Stimulated activated CD8-positive, alpha-beta memory T cell treated with anti-CD3 and anti-CD28 coated beads, Interleukin-7, amount 100 ng/mL, for 4 hours (primary cell): ENCODE measurements at places on chromosomes 6 and 20.

DNA sequence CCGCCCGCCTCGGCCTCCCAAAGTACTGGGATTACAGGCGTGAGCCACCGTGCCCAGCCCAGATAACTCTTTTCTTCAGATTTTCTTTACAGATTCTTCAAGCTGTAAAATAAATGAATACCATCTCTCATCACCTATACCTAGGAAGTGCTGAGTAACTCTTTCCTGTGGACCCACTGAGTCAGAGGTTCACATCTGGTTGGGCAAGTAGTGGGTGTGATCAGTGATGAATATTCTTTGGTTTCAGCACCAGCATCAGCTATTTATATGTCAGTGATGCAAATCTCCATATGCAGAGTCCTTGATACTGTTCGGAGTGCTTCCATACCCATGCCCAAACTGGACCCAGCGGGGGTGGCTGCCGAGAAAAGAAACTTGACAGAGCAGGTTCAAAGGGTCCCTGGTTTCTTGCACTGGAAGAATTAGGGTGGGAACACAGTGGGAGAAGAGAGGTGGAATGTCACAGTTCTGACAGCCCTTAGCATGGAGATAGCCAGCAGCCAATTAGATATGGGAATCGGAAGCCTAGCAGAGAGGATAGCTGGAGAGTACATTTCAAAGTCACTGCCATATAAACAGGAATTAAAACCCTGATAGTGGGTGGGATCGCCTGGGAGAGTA lies 64.9 kb upstream of the DDR1 start:
- peak; percentile 51 for DNase-seq

DNA sequence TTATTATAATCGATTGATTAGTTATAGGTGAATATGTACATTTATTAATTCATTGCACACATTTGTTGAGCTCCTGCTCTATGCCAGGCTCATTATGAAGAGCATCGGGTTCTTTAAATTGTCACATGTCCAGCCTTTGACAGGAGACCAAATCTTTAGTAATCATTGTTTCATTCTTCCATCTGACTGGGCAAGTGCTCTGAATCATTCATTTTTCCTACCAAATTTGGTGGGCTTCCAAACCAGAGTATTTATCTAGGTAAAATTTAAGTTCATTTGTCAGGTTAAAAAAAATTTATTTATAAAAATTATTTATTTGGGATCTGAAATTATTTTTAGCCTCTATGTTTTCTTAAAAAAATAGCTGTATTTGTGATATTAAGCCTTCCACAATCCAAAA lies 404.9 kb upstream of the MMS22L start:
- DNase-seq = no peak

- no peak for DNase-seq
These were observed 8.6 kb downstream of the SULF2 start for GRCh38 chr20:47776639-47777038.

DNA sequence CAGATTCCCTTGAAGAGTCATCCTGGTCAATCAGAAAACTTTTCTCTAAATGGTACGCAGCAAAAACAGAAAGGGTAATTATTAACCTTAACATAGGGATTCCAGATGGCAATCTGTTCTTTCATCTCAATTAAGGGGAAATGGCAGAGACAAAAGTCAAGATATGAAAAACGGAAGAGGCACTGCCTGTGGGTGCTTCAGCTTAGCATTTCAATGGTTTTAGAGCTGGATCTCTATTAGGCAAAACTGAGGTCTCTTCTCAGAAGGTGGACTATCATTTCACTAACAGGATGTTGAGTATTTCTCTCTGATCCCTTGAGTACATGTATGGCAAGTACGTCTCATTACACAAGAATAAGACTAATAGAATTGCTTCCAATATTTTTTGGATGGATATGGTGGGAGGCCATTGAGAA lies 296.9 kb downstream of the HIVEP2 start:
- DNase-seq = no peak

- no peak for DNase-seq
These were observed 2.1 kb downstream of the TAAR5 start for GRCh38 chr6:132587424-132587823.

- no peak for DNase-seq
These were observed 42.4 kb downstream of the RTN4IP1 start for GRCh38 chr6:106586815-106587415.

- DNase-seq = no peak
These were observed 705.4 kb downstream of the RFPL4B start for GRCh38 chr6:113052506-113052905.

- DNase-seq = no peak
These were observed 30.5 kb downstream of the SLC9A8 start for GRCh38 chr20:49843139-49843538.

GRCh38 chr20:59832406-59833363 lies 100.8 kb downstream of the SYCP2 start:
- no peak for DNase-seq

DNA sequence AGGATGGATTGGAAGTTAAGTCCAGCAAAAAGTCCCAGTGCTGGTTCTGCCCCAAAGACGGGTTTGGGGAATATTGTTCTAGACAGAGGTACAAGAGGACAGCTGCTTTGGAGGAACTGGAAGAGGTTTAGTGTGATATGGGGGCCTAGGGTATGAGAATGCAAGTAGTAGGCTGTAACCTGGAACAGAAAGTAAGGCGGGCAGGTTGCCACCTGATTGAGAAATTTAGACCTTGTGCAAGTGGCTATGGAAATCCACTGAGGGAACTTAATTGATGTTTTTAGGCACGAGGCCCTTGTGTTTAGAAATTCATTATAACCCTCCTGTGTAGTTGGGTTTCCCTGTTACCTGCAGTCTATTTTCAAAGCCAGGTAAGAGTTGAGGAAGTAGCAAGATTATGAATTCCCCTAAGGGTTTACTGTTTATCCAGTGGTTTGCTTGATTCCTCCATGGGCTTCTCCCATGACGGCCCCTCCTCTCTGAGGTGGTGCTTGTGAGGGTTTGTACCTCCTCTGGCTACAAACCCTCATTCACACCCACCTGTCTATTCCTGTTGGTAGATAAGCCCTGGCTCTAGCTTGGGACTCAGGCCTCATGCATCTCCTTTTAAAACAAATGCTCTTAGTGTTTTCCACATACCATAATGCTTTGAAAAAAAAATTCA lies 42.0 kb upstream of the BCAS1 start:
- DNase-seq = no peak

DNA sequence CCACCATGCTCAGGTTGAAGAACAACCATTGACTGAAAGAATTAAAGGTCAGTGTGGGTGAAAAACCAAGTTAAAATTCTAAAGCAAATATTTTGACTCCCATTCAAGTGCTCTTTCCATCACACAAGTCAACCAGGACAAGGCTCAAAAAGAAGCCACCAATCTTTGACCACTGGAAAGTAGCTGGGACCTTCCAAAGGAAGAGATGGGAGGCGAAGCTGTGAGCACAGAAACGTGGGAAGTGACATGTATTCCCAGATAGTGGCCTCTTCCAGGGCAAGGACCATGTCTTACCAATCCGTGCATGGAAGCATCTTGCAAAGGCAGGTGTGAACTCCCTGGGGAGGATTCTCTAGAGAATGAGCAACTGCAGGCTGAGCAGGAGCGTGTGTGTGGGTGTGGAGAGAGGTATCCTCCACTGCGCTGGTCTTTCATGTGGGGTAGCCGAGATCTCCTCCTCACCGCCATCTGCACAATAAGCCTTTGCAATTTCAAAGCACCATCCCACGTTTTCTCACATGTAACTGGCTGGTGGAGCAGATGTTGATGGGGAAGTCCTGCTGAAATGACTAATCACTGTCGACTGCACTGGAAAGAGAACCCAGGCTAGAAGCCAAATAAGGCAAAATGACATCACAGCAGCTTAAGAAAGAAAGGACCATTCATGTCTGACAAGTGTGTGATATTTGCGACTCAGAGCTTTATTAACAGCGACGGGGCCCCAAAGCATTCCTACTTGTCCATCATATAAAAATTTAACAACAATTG lies 189.4 kb upstream of the RREB1 start:
- peak; percentile 46 for DNase-seq

- DNase-seq = no peak
These were observed 89.2 kb downstream of the FAM83B start for GRCh38 chr6:54935739-54936138.

DNA sequence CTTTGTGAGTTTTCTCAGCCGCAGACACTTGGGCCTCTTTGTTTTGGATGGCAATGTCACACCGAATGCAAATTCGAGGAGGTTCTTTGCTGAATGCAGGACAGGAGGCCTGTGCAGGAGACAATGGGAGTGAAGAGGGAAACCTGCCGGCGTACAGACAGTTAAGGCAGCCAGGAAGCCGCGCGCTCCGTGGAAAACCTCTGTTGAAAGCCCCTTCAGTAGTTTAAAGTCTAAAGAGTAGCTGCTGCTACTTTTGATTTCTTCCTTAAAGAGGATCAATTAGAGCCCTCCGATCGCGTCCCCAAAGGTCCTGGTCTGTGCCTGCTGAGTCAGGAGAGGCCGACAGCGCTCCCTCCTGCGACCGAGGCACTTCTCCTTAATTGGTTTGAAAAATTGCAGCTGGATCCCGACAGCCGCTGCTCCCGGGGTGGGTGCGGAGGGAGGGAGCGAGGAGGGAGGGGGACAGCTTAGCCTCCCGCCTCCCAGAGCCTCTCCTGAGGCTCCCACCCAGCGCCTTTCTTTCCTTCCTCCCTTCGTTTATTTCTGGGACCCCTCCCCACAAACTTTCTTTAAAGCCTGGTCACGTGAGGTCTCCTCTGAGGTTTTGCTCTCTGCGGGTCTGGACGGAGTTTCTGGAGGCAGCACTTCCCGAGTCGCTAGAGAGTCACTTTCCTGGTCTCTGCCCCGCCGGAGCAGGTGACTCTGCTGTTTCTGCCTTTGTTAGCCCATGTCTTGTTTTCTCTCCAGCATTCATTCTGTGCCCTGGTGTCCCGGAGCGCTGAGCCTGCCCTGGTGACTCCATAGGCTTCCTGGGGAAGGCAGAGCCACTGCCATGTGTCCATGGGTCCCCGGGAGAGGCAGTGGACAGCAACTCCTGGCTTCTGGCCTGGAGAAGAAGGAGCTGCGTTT lies 22.3 kb upstream of the RPP40 start:
- no peak for DNase-seq

- DNase-seq = no peak
These were observed 74.4 kb upstream of the GATA5 start for GRCh38 chr20:62550087-62550632.

DNA sequence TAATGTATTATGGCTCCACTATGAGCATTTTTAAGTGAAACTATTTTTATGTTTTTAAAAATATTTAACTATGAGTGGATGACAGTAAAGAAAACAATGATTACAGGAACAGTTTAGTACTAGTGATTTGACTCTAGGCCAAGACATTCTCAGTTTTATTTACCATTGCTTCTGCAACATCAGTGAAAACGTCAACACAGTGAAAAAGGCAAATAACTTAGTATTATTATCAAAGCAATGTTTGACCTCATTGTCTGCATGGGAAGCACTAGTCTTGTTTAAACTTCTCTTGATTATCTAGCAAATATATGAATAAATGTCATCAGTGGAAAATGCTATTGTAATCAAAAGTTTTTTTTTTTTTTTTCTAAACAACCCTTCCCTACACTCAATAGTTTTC lies 165.0 kb downstream of the HTR1B start:
- no peak for DNase-seq

DNA sequence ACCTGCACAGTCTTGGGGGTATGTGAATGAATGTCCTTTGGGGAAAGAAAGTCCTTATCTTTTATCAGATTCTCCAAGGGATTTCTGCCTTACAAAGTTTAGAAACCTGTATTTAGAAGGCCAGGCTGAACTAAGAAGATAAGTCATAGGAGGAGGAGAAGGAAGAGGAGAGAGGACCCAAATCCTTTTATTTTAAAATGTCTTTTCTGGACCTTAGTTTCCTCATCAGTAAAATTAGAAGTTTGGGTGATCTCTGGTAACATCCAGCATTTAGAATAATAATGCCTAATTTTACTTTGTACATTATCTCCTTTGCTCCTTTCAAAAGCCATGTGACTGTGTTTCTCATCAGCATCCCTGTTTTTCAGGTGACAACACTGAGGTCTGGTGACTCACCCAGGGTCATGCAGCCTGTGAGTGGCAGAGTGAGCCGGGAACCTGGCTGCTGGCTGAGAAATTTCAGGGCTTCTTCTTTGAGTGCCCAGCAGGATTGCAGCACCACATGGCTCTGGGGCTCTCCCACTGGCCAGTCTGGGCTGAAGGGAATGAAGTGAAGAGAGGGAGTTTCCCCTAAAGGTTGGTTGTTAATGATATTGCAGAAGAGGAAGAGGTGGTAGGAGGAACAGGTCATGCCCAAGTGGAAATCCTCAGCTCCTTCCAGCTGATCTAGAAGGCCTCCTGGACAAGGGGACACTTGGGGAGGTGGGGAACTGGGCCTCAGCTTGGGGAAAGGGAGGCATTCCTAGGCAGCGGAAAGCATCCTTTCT lies 34.0 kb downstream of the VEGFA start:
- DNase-seq = no peak

DNA sequence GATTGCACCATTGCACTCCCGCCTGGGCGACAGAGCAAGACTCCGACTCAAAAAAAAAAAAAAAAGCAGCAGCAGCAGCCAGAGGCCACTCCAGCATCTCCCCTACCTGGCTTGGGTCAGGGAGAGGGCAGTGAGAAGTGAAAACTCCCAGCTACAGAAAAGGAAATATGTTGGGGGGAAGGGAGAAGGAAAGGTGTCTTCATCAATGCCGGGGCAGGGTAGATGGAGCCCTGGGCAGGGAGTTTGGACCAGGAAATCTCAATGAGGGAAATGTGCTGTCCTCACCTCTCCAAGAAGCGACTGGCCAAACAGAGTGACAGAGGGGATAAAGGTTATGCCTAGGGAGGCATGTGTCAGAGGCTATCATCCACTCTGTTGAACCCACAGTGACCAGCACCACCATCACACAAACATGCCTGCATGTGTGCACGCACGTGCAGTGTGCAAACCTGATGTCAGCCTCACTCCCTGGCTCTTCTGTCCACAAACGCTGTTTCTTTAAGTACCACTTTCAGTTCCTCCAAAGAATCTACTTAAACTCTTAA lies 887 bp upstream of the AIF1 start:
- no peak for DNase-seq

DNA sequence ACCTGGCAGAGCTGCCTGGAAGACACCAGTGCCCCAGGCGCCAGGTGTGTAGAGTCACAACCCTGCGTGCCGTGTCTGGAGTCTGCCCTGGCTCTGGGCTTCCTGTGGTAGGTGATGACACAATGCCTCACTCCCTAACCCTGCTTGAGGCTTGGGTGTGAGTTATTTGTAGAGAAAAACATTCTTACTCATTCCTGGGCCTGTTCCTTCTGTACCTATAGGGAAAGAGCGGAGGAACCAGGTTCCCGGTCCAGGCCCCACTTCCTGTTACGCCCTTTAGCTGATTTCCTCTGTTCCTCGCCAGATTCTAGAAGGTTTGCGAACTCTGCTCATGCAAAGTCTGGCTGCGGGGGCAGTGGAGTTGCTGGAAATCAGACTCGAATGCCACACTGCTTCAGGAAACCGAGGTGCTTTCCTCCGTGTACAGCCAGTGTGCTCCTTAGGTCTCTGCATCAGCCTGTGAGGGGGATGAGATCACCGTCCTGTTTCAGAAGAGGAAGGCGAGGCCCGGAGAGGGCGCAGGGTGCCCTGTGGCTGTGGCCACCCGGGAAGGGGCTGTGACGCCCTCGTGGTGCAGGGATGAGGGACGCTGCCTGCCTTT lies 67.1 kb upstream of the DUSP22 start:
- DNase-seq = peak; percentile 68
